ENCODE measurements at places on chromosomes 16 and 17.

DNA sequence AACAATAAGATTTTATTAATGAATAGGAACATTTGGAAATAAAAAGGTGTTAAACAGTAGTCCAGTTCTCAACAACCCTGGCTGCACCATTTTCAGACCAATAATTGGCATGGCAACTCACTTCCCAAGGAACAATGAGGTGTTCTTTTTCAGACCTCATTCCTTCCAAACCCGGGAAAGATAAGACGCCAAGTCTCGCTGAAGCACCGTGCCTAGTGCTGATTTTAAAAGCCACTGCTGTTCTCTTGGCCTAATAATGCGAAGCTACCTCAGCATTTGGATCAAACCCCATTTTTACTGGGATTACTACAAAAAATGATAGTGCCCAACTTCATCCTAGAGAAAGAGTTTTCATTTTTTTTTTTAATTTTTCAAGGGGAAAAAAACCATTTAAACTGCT, 75.2 kb upstream of the NOL11 start:
- DNase-seq: no peak

DNA sequence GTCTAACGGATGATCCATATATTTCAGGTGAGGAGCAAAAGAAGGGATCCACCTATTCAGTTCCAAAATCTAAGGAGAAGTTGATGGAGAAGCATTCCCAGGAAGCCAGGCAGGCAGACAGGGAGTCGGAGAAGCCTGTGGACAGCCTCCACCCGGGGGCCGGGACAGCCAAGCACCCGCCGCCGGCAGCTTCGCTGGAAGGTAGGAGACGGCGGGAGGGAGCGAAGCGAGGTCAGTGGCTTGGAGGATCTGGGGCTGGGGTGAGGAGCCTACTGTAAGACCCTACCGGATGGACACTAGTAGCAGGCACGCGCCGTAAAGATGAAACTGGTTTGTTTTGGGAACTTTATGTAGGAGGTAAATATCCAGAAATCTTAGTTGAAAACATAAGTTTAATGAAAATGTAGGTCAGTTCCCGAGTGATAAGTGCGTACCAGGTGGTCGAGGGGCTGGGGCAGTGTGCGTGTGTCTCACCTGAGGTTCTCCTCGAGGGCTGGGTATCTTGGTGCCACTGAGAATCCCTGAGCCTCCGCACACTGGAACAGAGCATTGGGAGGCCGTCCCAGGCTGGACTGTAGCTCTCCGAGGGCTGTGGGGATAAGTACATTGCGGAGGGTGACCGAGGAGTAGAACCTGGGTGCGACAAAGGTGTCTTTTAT, 714 bp downstream of the SPATA33 start:
- no peak for DNase-seq

DNA sequence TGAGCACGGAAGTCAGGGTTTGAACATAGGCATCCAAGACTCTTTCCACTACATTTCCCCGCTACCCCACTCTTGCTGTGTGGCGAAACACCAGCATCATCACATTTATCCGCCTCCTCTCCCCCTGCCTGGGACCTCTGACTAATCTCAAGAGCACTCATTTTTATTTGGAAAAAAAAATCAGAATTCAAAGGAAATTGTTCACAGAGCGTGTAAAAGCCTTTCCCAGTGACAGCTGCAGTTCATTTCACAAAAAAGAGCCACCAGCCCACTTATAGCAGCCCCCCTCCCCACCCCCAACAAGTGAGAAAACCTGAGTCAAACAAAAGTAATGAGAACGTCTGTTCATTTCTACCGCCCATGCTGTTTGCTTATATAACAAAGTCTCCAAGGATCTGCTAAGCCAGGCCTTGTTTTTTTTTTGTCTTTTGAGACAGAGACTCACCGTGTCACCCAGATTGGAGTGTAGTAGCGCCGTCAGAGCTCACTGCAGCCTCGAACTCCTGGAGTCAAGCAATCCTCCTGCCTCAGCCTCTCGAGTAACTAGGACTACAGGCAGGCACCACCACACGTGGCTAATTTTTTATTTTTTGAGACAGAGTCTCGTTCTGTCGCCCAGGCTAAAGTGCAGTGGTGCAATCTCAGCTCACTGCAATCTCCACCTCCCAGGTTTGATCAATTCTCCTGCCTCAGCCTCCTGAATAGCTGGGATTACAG, 48.3 kb upstream of the HAPSTR1 start:
- DNase-seq: peak; percentile 80

DNA sequence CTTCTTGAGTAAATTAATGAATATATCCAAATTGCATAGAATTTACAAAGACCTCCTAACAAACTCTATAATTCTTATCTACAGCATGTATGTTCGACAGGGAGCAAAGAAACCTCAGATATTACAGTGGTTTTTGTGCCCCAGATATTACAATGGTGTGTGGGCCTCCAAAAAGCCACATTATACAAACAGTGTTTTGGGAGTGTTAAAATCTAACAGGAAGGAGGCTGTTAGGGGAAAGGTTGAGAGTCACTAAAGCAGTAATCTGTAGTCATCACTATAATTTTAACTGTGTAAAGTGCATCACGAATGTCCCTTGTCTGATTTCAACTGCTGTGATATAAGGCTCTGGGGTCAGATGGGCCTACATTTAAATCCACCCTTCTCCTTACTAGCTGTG, 400.2 kb upstream of the C16orf82 start:
- no peak for DNase-seq

DNA sequence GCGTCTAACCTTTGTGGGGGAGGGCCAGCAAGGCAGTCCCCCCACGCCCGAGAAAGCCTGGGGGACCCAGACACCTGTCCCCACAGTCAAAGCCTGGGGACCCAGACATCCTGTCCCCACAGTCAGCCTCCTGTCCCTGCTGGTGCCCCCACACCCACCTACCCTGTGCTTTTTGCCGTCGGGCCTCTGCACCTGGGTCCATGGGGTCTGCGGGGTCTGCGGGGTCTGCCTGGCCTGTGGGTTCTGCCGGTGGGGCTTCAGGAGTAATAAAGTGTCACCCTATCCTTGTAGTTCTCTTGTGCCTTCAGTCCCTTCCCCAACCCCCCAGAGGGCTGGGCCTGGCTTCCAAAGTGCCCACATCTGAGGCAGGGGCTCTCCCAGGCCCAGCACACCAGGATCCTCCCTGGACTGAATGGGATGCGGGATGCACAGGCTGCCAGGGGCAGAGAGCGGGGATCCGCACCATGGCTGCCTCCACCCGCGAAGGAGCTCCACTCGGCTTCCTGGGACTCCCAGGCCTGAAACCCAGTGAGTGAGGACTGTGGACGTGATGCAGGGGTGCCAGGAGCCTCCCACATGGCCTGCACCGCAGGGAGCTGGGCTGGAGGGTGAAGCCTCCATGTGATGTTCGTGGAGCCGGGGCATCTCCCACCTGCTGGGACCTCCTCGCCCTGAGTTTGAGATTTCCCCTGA, 16.3 kb upstream of the DPEP1 start:
- DNase-seq: no peak

GRCh38 chr17:10109146-10109545, 89.3 kb downstream of the GAS7 start:
- DNase-seq: no peak

- no peak for DNase-seq
These were observed 8.1 kb downstream of the CNP start for GRCh38 chr17:41974658-41975057.

GRCh38 chr17:78774956-78775571, 7.0 kb downstream of the CYTH1 start:
- DNase-seq: no peak

DNA sequence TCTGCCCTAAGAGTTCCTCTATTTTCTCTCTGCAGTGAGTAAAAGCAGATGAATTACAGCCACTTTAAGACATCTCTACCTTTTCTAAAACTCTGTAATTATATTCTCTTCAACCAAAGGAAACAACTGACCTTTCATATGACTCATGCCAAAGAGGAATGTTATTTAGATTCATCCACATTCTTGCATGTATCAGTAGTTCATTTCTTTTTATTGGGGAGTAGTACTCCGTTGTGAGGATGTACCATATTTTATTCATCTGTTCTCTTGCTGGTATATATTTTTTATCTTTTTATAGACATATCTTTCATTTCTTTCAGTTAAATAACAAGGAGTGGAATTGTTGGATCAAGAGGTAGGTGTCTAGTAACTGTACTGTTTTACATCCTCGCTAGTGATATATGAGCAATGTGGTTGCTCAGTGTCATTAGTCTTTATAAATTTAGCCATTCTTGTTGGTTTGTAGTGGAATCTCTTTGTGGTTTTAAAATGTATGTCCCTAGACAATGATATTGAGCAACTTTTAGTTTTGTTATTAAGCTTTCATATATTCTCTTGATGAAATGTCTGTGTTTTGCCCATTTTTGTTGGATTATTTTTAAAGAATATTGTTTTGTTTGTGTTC, 7.8 kb upstream of the MYH8 start:
- no peak for DNase-seq

DNA sequence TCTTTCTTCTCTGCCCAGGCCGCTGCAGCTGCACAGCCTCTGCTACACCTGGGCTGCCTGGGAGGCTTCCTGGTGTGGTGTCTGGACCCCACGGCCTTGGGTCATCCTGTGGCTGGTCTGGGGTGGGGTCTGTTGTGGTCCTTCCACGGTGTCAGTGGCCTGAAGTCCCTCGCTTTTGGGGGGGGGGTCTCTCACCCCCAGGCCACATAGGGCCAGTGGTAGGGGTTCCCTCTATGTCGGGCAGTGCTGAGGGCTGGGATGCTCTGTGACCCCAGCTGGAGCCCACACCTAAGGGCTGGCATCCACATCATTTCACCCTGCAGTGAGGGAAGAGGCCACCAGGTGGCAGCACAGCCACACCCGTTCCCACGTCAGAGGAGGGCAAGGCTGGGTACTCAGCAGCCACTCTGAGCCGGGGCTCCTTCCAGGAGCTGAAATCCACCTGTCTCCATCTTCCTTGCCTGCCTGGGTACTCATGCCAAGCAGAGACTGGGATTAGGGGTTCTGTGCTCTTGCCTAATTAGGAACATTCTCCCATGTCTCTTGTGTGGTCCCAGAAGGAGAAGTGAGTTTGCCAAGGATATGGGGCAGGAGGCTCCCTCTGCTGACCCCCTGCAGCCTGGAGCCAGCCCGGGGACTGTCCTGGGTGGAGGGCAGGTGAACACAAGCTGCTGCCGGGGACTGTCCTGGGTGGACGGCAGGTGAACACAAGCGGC, 13.0 kb downstream of the ENGASE start:
- DNase-seq: peak; percentile 22

GRCh38 chr16:15856901-15857698, at the start of gene MYH11:
Gene MYH11, minus strand, starts transcription at chr16:15857028. Its CDS starts 18,776 bp downstream, at chr16:15838252.
- DNase-seq: no peak

- no peak for DNase-seq
These were observed 129.1 kb downstream of the AIPL1 start for GRCh38 chr17:6305613-6306360.

GRCh38 chr17:44529864-44530263, 26.7 kb upstream of the GPATCH8 start:
- no peak for DNase-seq

GRCh38 chr16:65538976-65539375, 417.1 kb upstream of the CDH11 start:
- peak; percentile 41 for DNase-seq

DNA sequence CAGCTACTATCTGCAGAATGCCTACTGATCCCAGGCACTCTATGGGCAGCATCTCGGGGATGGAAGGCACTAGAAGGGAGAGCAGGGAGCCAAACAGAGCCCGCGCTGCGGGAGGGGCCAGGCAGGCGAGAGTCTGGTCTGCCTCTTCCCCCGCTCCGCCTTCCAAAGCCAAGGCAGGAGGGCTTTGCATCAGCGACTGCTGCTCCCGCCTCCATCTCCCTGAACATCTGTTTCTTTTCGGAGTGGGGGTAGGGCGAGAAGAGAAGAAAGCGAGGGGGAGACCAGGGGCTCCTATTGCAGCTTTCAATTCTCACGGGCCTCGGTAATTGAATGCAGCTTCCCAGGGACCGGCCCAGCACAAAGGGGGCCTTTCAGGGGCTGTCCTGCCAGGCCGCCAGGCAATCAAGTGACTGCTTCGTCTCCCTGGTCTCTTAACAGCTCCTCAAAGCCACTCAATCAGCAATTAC, 31.4 kb upstream of the CDC42EP4 start:
- DNase-seq: peak; percentile 87

DNA sequence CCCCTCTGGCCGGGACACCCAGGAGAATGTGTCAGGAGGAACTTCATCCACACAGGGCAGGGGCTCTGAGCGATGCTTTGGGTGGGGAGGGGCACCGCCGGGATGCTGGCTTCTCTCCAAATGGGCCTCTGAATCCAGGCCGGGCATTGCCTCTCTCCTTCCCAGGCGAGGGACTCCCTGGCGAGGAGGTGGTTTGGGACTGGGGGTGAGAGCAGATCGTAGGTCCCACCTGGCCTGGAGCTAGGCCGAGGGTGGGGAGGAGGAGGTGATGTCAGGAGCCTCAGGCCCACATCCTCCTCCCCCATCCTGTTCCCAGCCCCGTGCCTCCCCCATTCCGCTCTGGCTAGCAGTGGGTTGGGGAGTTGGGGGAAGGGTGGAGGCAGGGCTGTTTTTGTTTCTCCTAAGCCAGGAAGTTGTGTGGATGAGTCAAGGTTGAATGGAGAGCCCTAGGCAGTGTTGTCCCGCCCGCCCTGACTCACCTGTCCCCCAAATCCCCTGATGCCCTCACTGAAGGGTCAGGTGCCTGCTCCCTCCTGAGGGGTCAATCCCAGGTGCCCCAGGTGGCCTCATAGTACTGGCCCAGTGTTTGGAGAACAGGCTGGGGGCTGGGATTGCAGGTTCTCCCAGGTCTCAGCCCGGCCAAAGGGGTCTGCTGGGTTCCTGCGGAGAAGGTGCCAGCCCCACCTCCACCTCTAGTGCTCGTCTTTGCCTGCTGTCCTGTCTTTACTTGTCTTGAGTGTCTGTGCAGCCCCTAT, 2.8 kb downstream of the GRB7 start:
- DNase-seq: peak; percentile 58

GRCh38 chr16:80437707-80438106, 103.1 kb upstream of the DYNLRB2 start:
- no peak for DNase-seq

- no peak for DNase-seq
These were observed 13.9 kb upstream of the WNT3 start for GRCh38 chr17:46832331-46832821.

- no peak for DNase-seq
These were observed 298.6 kb upstream of the PMFBP1 start for GRCh38 chr16:72470541-72470940.

DNA sequence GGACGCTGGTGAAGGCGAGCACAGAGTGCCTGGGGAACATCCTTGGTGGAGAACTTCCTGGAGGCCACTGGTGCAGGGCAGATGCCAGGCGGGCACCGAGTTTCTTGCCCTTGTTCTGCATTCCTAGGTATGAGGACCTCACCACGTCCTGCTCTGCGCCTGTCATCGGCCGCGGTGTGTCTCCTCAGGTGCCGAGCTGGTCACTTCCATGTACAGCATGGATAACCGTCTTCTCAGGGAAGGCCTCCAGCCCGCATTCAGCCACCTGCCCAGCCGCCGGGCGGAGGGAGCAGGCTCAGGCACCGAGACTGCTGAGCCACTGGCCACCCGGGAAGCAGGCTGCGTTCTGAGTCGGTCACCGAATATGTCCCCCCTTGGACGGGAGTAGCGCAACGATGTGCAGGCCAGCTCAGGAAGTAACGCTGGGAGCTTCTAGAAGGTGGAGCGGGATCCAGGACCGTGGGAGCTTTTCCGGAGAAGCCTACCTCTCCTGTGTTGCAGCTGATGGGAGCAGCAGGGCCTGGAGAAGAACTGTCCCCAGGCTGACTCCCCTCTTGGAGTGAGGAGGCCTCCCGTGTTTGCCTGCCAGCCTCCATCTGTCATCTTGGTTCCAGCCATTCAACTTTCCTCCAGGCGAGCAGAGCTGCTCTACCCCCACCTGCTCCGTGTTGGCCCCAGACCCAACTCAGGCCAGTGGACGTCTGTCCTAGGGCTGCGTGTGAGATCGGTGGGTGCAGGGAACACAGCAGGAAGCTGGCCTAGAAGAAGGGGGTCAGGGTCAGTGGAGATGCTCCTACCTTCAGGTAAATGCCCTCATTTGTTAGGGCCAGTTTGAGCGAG, 2.1 kb upstream of the BAIAP2 start:
- no peak for DNase-seq

- DNase-seq: no peak
These were observed 2.3 kb downstream of the RND2 start for GRCh38 chr17:43027091-43028032.
